ENCODE measurements at places on chromosomes 5 and 9. TPM values are rescaled to one million over a fixed set of nuclear protein-coding genes. Genes with fewer than 3 reads are reported as not detected.

QRFP gene
- not detected for total RNA-seq

DAB2IP gene
- 50.7 TPM for total RNA-seq

IRGM gene
- not detected for total RNA-seq

DNA sequence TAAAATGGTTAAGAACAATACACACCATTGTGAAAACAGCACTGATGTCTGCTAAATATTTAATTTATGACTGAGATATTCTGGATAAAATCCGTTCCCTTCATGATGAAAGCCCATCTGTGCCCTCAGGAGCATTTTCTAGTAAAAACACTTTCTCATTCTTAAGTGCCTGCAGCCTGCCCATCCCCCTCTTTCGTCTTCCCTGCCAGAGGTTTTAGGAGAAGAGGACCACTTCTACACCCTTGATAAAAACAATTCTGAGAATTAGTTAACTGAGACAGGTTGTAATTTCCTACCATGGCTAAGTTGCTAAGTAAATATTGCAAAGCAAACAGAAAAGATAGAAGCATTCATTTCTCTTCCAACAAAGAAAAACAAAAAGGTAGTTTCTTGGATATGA, 272.6 kb downstream of the ATPSCKMT start:
- DNase-seq: no peak

- DNase-seq: no peak
Observed at GRCh38 chr9:115593587-115594091, 475.7 kb upstream of the TNC start.

GRM6 gene
- not detected for total RNA-seq

- DNase-seq: no peak
Observed at GRCh38 chr9:130685104-130685503, 8.5 kb upstream of the EXOSC2 start.

DNA sequence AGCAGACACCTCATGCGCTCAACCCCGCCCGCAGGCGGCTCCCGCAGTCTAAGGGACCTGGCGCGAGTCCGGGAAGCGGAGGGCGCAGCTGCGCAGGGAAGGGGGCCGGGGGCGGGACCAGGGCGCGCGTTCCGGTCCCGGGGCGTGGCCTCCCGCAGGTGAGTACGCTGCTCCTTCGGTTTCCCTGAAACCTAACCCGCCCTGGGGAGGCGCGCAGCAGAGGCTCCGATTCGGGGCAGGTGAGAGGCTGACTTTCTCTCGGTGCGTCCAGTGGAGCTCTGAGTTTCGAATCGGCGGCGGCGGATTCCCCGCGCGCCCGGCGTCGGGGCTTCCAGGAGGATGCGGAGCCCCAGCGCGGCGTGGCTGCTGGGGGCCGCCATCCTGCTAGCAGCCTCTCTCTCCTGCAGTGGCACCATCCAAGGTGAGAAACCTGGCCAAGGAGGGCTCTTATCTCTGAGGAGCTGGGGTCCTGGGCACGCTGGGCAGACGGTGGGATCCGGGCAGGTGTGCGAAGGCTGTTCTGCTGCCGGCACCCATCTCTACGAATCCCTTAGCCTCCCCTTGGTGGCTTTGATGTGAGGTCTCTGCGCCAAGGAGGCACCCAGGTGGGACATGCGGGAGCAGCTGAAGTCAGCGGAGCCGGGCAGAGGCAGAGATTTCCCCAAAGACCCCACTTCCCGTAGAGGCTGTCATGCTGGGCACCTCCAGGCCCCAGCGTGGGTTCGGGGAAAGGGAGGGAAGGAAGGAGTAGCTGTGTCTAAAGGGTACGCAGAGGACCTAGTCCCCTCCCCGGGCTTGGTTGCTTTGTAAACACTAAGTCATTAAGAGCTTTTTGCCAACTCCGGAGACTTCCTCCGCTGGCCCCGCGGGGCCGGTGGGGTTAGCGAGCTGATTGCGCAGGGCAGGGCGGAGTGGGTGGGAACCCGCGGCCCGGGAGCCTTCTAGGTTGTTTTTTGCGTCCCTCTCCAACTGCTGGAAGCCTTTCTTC, at the start of gene F2RL1:
Gene F2RL1 (plus strand): TSS at position 187 of the 988 bp plus-strand sequence. CDS start 153 bp downstream, at position 340.
- peak; percentile 69 for DNase-seq

PAEP gene
- not detected for total RNA-seq

DNA sequence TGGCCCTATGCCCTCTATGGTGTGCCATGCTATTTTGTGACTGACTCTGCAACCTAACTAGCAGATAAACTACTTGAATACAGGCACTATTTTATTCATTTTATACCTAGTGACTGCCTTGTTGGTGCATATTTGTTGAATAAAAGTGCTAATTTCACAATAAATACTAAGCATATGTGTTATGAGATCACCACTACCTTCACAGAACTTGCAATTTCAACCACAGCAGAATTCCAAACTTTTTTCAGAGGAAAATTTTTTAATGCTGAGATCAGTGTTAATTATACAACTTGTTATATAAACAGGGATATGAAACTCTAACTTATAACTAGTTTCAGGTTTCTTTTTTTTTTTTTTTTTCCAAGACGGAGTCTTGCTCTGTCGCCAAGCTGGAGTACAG, 94.8 kb downstream of the NR3C1 start:
- no peak for DNase-seq

DNA sequence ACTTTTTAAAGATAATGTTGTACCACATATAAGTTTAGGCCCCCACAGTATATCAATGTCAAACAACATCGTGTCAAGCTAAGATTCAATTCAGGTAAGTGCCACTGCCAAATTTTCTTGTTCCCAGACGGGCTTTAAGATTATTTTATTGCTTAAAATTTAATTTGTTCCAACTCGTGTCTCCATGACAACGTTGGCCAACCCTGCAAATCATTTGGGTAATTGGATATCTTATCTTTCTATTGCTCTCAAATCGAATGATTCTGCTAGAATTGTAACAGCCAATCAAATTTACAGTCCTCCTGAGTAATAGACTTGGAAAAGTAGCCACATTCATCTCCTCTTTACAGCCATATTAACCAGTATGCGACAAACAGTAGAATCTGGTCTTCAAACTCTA, 19.5 kb downstream of the TLE1 start:
- DNase-seq: no peak

DNA sequence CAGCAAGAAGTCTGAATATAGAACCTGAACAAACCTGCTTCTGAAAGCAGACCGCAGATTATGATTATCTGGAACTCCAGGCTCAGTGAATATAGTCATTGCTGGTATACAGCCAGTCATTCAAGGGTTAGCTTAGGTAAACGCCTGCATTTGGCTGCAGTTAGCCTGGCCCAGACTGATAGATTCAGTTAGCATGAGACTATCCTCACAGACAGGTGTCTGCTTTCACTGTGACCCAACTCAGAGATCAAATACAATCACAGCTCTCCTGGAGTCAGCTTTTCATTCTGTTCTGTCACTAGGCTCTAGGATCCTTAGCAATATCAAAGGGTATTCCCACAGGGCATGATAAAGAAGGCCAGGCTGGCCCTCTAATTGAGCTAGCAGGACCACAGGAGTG, 138.6 kb upstream of the PLCXD3 start:
- DNase-seq: no peak

GRCh38 chr5:67404256-67405100, 207.9 kb upstream of the CD180 start:
- no peak for DNase-seq

GABRA1 gene
- not detected for total RNA-seq

DNA sequence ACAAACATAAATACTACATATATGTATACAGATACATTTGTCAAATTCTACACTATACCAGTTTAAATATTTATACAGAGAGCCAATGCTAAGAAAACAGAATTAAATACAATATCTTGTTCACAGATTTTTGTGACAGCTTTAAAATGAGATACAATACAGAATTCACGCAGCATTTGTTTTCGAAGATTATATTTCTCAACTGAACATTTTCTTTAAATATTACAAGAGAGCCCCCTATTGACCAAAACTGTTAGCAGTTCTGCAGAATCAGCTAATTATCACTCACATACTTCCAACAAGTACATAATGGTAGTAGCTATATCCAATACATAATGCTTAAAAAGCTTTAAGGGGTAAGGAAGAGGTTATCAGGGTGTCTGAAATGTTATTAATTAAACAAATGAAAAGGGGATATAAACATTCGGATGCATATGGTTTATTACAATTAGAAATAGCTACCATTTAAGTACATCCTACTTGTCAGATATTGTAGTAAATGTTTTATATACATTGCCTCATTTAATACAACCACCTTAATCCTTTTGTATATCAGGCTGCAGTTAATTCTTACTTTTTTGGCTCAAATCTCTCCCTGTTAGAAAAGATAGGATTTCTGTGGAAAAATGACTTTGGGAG, 31.7 kb downstream of the ZDHHC21 start:
- no peak for DNase-seq

- no peak for DNase-seq
Observed at GRCh38 chr5:103624675-103625074, 62.1 kb upstream of the NUDT12 start.

DNA sequence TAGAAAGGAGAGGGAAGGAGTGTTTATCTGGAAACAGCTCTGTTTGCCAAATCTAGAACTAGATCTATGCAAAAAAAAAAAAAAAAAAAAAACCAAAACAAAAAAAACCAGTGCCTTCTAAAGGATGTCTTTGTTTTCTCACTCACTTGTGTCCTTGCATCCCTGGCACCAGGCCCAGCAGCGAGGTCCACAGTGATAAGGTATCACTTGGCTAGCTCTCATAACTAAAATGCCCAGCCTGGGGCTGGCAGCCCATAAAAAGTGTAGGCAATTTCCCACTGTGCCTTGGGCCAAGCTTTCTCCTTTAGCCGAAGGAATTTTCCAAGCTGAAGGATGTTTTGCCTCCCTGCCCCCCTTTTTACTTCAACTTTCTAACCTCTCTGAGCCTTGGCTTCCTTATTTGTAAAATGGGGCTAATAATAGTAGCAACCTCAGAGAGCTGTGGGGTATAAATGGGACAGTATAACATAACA, 20.8 kb downstream of the RGS3 start:
- peak; percentile 77 for DNase-seq

MAP1B gene
- total RNA-seq: 73.2 TPM

DNA sequence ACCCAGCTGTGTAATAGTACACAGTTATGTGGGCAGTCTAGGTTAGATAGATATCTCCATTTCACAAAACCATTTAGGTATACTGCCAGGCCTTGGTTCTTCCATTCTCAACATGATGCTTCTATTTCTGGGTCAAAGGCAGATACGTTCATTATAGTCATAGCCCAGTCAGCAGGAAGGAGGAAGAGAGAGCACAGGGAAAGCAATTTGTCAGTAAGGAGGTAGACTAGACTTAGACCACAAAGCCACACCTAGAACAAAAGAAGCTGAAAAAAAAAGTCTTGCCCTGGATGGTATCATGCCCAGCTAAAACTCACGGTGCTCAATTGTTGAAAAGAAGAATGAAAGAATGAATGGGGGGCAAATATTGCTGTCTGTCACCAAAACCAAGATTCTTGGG, 7.6 kb downstream of the INVS start:
- DNase-seq: no peak

DNA sequence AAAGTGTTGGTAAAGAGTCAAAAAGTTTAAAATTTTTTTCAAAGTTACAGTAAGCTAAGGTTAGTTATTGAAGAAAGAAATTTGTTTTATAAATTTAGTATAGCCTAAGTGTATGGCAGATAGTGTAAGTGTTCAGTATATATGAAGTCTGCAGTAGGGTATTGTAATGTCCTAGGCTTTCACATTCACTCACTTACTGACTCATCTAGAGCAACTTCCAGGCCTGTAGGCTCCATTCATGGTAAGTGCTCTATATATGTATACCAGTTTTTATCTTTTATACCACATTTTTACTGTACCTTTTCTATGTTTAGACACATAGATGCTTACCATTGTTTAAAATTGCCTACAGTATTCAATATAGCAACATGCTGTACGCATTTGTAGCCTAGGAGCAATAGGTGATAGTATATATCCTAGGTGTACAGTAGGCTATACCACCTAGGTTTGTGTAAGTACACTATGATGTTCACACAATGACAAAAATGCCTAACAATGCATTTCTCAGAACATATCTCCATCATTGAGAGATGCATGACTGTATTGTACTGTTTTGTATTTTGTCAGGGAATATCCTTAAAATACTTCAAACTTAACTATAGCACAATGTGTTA, 38.5 kb downstream of the CYSTM1 start:
- no peak for DNase-seq

GRCh38 chr5:75734913-75735789, 17.9 kb upstream of the POC5 start:
- DNase-seq: peak; percentile 20

- peak; percentile 94 for DNase-seq
Observed at GRCh38 chr5:77030097-77031071, at the start of gene AGGF1. TSS of gene AGGF1 (plus strand) at chr5:77030404. CDS start at chr5:77030767, 363 bp downstream.

DNA sequence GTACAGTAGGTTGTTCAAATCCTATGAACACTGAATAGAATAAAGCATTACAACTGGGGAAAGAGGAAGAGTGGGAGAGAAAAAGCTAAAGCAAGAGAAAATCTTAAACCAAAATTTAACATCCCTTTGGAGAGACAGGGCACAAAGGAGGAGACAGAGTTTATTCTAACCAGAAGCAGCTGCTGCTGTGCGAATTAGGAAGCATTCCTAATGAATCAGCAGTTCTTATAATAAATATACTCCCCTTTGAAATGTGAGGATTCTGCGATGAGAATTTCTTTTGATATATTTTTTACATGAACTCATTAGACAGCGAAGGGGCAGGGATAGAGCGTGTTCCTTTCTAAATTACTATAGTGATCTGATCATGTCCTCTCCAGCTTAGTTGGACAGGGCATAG, 233.4 kb downstream of the DENND1A start:
- no peak for DNase-seq

DNA sequence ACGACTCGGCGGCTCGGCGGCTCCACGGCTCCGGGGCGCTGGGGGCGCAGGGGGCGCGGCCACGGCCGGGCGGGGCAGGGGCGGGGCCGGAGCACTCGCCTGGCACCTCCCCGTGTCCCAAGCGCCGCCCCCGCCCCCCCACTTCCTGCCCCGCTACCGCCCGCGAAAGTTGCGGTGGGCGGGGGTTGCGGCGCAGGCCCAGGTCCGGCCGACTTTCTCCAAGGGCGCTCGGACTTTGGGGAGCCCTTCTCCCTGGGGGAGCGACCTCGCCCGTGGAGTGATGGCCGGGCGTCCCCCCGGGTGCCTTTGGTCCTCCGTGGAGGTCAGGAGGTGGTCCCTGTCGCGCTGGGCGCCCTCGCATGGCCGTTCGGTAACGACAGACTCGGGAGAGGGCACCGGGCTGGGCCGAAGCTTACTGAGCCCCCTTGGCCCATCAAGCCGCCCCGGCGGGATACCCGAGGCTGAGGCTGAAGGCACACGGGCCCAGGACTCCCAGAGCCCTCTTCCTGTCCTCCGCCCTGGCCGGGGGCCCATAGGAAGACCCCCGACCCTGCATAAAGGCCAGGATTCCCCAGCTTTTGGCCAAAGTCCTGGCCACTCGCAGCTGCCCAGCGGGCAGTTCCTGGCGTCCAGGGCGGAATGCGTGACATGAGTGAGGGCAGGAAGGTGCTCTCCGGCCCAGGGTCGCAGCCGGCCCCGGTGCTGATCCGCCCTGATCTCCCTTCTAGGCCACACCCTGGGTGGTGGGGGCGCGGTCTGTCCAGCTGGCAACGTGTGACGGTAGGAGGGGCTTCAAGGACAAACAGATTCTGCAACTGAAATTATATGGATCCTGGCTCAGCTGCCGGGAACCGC, 883 bp upstream of the VAV2 start:
- peak; percentile 86 for DNase-seq

SLC34A1 gene
- total RNA-seq: not detected
